ENCODE measurements at places on chromosomes 6 and 20. TPM values are rescaled to one million over a fixed set of nuclear protein-coding genes. Genes with fewer than 3 reads are reported as not detected.

LY6G6D gene
- total RNA-seq: not detected

DNA sequence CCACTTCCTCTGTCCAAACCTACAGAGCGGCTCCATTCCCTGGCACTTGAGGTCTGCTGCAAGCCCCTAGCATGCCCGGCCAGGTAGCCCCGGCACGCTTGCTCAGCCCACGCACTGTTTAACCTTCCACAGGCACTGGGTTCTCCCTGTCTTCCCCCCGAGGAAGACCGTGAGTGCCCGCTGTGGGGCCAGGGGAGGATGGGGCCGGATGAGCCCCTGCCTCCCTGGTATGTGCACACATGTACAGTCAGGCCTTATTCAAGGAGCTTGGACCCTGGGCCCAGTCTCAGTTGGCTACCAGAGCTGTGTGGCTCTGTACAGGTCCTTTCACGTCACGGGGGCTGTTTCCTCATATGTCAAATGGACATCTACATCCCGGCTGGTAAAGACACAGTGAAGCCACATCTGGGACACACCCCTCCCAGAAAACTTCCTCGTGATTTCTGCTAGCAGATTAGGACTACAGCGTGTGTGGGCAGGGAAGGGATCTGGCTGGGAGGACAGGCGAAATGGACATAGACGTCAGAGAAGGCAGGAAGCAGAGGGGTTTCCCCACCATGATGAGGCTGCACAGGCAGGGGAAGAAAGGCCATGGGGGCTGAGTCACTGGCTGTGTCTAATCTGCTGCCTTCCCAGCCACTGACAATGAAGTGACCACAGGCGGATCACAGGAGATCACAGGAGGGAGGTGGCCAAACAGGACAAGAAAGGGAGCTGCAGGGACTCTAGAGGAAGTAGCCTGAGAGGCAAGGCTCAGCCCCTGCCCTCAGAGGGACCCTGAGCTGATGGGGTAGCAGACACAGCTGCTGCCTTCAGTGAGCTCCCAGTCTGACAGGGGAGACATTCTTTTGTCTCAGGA, 62.9 kb downstream of the MRPL14 start:
- peaks cover 3% of the 10 kb centered on the region for H3K4me1 ChIP-seq
- H3K4me3 ChIP-seq: no peak overlapping the region
- peak; percentile 70 for DNase-seq
- no peaks in the 10 kb centered on the region for H3K27me3 ChIP-seq
- H3K36me3 ChIP-seq: no peaks in the 10 kb centered on the region

HSPA1L gene
- 0.59 TPM for total RNA-seq

- H3K27ac ChIP-seq: no peak overlapping the region
- H3K4me3 ChIP-seq: no peak overlapping the region
- no peak for DNase-seq
- H3K4me1 ChIP-seq: peaks cover 4% of the 10 kb centered on the region
- H3K36me3 ChIP-seq: no peaks in the 10 kb centered on the region
Measured at GRCh38 chr6:13660273-13660672, 45.1 kb downstream of the NOL7 start.

GRCh38 chr6:6730831-6731230, 142.3 kb downstream of the LY86 start:
- H3K4me1 ChIP-seq: no peaks in the 10 kb centered on the region
- H3K4me3 ChIP-seq: no peak overlapping the region
- no peaks in the 10 kb centered on the region for H3K27me3 ChIP-seq
- no peaks in the 10 kb centered on the region for H3K36me3 ChIP-seq

DNA sequence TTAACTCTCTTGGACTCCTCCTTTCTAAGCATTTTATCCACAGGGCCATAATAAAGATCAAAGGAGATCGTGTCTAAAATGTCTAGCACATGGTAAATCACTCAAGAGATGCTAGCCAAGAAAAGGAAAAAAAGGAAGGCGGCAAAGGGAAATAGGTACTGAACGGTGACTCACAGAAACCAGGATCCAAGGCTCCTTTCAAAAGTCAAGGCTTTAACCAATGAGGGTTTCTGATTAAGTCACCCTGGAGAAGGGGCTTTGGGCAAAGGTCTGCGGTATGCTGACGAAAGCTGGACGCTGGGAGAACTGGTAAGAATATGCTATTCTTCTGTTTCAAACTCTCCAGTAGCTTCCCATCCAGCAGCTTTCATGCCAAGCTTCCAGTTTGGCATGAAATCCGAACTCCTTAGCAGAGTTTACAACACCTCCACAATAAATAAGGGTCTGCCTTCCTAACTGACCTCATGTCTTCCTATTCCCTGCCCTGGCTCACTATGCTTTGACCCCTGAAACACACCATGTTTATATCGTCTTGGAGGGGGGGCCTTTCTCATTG, 1.0 kb downstream of the TOMM34 start:
- H3K36me3 ChIP-seq: no peaks in the 10 kb centered on the region
- peak overlapping the region; percentile 83 for H3K27ac ChIP-seq
- H3K27me3 ChIP-seq: no peaks in the 10 kb centered on the region
- no peaks in the 10 kb centered on the region for H3K4me1 ChIP-seq
- H3K4me3 ChIP-seq: peak overlapping the region; percentile 51

C20orf202 gene
- total RNA-seq: 0.83 TPM

KCNQ5 gene
- not detected for total RNA-seq

GRCh38 chr6:7261852-7262461, 51.0 kb downstream of the SSR1 start:
- no peaks in the 10 kb centered on the region for H3K4me1 ChIP-seq
- peak overlapping the region; percentile 51 for H3K4me3 ChIP-seq

METTL24 gene
- 47.2 TPM for total RNA-seq
